ENCODE measurements at places on chromosomes 13 and 19. TPM values are rescaled to one million over a fixed set of nuclear protein-coding genes. Genes with fewer than 3 reads are reported as not detected.

Gene ACER1
- not detected for total RNA-seq

Gene ZNF429
- total RNA-seq, result 25.9 TPM

Gene TEX29
- not detected for total RNA-seq

Gene ZNF285
- total RNA-seq, result 36.3 TPM

Gene KIR2DL4
- total RNA-seq, result not detected

Gene SIX5
- 1.2 TPM for total RNA-seq

Gene GRIN2D
- 2.5 TPM for total RNA-seq

Gene NANOS3
- 5.6 TPM for total RNA-seq

Gene NLRP5
- total RNA-seq, result not detected

Gene ZNF837
- total RNA-seq, result 0.94 TPM

Gene SPRED3
- total RNA-seq, result 1.4 TPM

Gene FLT1
- 13.7 TPM for total RNA-seq

Gene GTPBP3
- total RNA-seq, result 23.2 TPM

Gene RNF225
- total RNA-seq, result not detected

Gene PNMA8B
- 17.5 TPM for total RNA-seq

Gene SHANK1
- total RNA-seq, result 15.9 TPM

Gene SMG9
- 6.4 TPM for total RNA-seq

Gene KLK13
- total RNA-seq, result not detected

Gene PKN1
- 86.3 TPM for total RNA-seq

Gene CRTC1
- 6.6 TPM for total RNA-seq

Gene MRPL57
- total RNA-seq, result 15.0 TPM

Gene CEACAM7
- total RNA-seq, result not detected

Gene PSG3
- total RNA-seq, result not detected

Gene GNA15
- 1.9 TPM for total RNA-seq

Gene IGFL1
- total RNA-seq, result not detected

Gene POU4F1
- total RNA-seq, result under 0.01 TPM

Gene U2AF1L4
- 8.7 TPM for total RNA-seq
